ENCODE measurements at places on chromosomes 13 and 19.

DNA sequence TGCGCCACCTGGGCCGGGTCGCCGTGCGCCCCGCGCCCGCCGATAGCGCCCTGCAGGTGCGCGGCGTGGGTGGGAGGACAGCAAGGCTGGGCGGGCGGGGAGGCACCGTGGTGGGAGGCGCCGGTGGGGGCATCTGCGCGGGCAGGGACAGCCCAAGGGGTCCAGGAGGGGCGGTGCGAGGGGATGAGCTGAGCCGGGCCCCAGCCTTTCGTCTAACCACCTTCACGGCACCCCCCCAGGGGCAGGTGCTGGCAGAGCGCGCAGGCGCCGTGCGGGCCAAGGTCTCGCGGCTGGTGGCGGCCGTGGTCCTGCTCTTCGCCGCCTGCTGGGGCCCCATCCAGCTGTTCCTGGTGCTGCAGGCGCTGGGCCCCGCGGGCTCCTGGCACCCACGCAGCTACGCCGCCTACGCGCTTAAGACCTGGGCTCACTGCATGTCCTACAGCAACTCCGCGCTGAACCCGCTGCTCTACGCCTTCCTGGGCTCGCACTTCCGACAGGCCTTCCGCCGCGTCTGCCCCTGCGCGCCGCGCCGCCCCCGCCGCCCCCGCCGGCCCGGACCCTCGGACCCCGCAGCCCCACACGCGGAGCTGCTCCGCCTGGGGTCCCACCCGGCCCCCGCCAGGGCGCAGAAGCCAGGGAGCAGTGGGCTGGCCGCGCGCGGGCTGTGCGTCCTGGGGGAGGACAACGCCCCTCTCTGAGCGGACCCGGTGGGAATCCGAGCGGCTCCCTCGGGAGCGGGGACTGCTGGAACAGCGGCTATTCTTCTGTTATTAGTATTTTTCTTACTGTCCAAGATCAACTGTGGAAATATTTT is 3.1 kb downstream of the KISS1R start:
- peak; percentile 40 for DNase-seq

GRCh38 chr19:18364826-18365528 is 21.0 kb upstream of the GDF15 start:
- peak; percentile 17 for DNase-seq

DNA sequence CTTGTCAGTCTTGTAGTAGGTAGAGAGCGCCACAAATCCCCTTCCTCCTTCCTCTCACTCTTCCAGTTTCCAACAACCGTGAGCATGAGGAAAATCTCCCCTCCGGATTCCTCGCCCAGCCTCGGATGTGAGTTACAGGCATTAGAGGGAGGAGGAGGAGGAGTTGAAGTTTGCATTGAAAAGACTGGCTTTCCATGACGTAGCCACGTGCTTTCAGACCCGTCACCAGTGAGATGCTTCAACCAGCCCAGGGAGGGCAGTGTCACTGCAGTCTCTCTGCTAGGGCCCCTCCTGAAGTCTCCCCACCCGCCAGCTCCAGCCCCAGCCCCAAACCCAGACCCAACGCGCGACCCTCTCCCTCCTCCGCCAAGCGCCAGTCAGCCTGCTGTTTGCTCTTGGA is 442 bp upstream of the FGF14 start:
- DNase-seq = peak; percentile 82

GRCh38 chr13:65921933-65922332 is 1308.2 kb downstream of the PCDH9 start:
- no peak for DNase-seq
